ENCODE measurements at places on chromosomes 2 and 18.

- no peak for DNase-seq
Measured at GRCh38 chr2:239433777-239434403, 33.1 kb upstream of the HDAC4 start.

GRCh38 chr2:152038441-152038958 is 60.3 kb downstream of the CACNB4 start:
- DNase-seq: no peak

DNA sequence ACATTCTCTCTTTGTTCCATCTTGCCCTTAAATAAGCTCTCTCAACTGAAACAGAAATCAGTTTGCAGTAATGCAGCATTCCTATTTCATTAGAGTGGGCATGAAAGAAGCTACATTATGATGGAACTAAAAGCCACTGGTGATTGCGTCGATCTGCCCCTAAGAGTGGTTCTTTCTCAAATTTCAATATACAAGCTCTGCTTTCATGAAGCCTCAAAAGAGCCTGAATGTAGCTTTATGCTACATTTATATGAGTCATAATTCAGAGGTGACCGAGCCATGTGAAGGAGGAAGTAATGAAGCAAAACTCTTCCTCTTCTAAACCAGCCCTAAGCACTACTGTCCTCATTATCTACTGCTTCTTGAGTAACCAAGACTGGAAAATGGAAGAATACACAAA is 64.8 kb upstream of the CYTIP start:
- no peak for DNase-seq

DNA sequence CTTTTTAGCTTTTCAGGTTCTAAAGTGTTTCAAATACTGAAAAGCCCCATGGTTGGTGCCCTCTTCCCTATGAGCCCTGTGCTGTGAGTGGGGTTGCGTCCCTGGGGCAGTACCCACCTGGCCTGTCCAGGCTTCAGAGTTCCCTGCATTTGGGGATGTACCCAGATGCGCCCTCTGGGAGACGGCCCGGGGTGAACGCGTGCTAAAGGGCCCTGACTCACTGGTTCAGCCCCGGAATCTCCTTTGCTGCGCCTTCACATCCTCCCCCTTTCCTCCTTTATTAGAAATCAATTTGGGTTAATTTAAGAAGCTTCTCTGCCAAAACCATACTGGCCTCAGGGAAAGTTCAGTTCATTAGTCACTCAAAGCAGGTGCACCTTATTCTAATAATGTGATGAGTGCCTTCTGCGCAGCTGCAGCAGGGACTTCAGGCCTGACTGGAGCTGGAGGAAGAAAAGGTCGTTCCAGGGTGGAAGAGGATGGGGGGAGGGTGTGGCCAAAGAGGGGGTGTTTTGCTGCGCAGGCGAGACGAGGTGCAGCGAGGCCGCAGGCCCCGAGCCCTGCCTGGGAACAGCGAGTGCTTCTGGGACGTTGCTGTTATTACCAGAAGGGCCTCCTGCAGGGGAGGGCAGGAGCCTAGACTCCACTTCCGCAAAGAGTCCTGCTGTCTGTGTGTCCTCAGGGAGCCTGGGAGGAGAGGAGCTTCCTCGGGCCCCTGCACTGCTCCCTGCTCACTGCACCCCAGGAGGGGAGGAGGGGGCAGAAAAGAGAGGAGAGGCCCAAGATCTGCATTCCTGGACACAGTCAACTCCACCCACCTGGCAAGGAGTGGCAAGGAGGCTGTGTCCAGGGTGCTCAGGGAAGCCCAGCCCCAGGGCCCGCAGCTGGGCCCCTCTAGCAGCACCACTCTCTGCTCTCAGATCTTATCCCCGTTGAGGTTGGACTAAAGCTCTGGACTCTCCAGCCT is 223.2 kb upstream of the PXDN start:
- DNase-seq: no peak

- DNase-seq: no peak
Measured at GRCh38 chr2:45412754-45413379, 198.2 kb downstream of the SRBD1 start.

- no peak for DNase-seq
Measured at GRCh38 chr2:127429844-127430425, 11.7 kb downstream of the PROC start.

DNA sequence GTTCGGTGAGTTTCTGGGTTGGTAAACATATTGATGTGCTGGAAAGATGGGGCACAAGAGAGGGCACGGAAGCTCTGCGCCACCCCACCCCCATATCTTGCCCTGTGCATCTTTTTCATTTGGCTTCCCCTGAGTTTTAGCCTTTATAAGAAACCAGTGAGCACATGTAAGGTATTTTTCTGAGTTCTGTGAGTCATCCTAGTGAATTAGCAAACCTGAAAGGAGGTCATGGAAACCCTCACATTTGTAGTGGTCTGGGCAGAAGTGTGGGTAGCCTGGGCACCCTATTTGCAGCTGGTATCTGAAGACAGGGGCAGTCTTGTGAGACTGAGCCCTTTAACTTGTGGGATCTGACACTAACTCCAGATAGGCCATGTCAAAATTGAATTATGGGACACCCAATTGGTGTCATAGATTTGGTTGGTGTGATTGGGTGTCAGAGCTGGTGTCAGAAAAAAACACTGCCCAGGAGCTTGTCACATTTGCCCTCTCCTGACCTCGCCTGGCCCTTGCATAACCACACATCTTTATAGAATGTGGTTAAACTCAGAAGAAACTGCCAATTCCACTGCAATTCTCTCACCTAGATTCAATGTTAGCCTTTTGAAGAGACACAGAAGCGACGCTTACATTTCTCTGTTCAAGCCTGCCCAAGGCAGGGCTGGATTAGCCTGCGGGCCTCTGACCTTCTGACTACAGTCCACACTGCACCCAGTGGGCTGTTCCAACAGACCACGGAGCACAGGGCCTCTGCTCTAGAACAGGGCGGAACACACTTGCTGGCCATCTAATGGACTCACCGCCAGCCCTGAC is 12.0 kb upstream of the GALM start:
- DNase-seq: no peak

DNA sequence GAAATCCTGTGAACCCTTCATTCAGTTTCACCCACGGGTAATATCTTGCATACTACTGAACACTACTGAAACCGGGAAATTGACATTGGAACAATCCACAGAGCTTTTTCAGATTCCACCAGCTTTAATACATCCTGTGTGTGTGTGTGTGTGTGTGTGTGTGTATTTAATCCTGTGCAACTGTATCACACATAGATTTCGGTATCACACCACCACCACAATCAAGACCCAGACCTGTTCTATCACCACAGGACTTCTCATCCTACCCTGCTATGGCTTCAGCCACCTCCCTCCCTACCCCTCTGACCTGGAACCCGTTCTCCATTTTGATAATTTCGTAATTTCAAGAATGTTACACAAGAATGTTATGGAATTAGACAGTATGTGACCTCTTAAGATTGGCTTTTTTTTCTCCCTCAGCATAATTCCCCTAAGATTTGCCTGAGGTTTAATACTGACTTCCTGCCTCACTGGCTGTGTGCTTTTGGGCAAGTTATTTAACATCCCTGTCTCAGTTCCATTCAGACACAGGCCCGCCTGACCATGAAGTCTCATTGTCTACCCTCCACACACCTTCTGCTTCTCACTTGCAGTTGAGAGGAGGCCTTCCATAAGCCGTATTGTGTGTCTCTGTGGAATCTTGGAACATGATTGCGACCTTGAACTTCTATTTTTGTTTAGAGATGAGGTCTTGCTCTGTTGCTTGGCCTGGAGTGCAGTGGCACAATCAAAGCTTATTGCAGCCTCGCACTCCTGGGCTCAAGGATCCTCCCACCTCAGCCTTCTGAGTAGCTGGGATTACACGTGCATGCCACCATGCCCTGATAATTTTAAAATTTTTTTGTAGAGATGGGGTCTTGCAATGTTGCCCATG is 14.4 kb upstream of the TMEM131 start:
- no peak for DNase-seq

- no peak for DNase-seq
Measured at GRCh38 chr18:46488471-46489213, 168.4 kb downstream of the LOXHD1 start.

- no peak for DNase-seq
Measured at GRCh38 chr2:189143925-189144324, 35.6 kb downstream of the COL5A2 start.

- DNase-seq: no peak
Measured at GRCh38 chr2:173037245-173038120, 38.2 kb upstream of the MAP3K20 start.

DNA sequence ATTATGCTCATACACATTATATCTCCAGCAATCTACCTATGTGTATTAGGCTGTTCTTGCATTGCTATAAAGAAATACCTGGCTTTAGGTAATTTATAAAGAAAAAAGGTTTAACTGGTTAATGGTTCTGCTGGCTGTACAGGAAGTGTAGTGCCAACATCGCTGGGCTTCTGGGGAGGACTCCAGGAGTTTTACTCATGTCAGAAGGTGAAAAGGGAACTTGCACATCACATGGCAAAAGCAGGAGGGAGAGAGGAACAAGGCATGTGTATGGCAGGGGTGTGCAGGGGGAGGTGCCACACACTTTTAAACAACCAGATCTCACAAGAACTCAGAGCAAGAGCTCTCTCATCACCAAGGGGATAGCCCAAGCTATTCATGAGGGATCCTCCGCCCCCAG is 715.4 kb upstream of the ZEB2 start:
- DNase-seq: no peak

- no peak for DNase-seq
Measured at GRCh38 chr2:26562811-26563645, 78.1 kb downstream of the CIB4 start.

GRCh38 chr2:54845094-54845493 is 121.6 kb downstream of the EML6 start:
- no peak for DNase-seq

DNA sequence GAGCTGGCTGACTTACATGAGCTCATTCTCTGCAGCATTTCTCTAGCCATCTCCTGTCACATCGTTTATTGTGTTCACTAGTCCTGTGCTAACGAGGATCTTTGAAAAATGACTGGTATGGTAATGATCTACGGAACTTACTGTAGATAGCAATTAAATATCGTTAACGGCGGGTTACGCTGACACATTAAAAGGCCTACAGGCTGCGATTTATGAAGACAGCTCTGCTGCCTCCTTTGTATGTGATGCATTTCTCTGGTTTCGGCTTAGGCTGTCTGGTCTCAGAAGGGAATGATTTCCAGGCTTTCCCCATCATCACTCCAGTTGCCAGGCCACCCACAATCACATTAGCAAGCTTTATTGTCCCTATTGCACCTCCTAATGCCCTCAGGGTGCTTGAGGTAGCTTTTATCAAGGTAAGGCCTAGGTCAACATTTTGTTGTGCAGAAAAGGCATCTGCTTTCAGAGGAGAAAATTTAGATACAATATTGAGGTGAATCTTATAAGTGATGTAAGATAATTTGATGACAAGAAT is 284.4 kb downstream of the SOX11 start:
- no peak for DNase-seq

DNA sequence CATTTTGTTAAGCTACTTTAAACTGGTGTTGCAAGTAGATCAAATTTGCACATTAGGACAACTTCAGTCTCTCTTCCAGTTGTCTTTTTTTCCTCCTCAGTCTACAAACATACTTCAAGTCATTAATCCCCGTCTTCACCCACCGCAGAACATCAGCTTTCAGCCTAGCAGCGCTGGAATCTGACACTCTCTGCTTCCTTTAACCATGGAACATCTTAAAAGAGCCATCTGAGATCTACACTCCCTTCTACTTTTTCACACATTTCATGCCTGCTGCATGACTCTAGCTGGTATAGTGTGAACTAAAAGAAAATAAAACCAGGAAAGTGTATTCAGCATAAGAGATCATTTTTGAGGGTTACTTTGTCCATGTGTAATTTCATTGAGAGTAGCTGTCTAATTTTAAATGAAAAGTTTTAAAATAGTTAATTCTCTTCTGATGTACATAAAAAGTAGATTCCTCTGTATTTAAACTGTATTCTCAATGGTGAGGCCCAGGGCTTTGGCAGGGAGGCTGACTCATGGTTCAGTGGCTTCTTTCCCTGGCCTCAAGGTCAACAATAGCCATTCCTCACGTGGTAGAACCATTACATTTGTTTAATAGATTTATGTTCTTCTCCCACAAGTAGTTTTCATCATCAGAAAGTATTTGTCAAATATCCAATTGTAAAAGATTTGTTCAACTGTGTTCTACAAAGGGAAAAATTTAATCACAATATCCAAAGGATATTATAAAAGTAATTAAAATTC is 16.5 kb downstream of the SGPP2 start:
- DNase-seq: no peak

- DNase-seq: no peak
Measured at GRCh38 chr2:59413751-59414570, 1139.5 kb downstream of the BCL11A start.

DNA sequence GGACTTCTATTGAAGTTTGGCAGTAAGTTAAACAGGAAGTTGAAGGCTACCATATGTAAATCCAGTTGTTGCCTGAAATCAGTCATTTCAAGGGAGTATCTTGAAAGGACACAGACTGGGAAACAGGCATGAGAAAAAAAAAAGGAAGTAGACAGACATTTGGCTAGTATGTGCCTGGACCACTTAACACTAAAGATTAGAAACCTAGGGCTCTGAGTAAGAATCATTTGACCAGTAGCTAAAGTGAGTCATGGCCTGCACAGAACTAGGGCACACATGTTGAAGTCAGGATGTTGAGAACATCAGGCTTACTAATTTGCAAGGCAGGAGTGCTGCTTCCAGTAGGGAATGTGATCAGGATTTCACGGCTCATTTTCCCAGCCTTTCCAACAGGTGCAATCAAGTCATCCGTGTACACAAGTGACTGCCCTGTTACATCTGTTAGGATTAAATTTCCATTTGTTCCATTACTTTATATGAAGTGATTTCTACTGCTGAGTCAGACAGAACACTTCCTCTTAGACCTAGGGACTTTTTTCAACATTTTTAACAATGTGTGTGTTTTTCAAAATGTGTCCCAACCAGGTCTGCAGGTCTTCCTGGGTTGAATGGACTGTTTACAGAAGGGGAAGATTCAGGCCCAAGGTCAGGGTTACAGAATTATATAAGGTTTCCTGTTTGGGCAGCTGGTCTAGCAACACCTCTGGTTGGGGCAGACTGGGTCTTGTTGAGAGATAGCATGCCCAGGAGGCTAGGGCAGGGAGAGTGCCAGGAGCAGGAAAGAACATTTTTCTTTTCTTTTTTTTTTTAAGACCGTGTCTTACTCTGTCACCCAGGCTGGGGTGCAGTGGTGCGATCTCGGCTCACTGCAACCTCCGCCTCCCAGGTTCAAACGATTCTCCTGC is 145.6 kb downstream of the TGIF1 start:
- DNase-seq: no peak

- DNase-seq: peak; percentile 14
Measured at GRCh38 chr2:237603718-237604362, 13.3 kb upstream of the RAB17 start.

- no peak for DNase-seq
Measured at GRCh38 chr18:12884406-12885323, 628 bp upstream of the PTPN2 start.

DNA sequence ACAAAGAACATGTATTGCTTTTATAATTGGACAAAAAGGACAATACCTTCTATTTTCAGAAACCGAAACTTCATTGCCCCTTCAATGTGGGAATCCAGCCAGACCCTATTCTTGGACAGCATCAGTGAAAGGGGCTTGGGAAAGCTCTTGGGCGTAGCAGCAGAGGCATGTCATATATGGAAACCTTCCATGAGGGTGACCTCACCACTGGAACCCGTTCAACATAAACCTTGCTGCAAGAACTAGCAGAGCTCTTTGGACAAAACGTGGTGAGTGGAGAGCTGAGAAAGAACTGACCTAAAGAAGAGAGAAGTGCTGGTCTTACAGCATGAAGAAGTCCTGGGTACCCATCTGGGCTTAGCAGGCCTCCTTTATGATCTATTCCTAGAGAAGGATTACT is 22.7 kb upstream of the ACTG2 start:
- no peak for DNase-seq

GRCh38 chr18:13380691-13381070 is 162.1 kb downstream of the LDLRAD4 start:
- DNase-seq: no peak
